ENCODE measurements at places on chromosomes 5 and 9.
A peak's percentile ranks its signal among the peaks of the same experiment; 100 is the strongest.

GRCh38 chr9:78001946-78002731 lies 29.5 kb downstream of the GNAQ start:
- no peak for DNase-seq

DNA sequence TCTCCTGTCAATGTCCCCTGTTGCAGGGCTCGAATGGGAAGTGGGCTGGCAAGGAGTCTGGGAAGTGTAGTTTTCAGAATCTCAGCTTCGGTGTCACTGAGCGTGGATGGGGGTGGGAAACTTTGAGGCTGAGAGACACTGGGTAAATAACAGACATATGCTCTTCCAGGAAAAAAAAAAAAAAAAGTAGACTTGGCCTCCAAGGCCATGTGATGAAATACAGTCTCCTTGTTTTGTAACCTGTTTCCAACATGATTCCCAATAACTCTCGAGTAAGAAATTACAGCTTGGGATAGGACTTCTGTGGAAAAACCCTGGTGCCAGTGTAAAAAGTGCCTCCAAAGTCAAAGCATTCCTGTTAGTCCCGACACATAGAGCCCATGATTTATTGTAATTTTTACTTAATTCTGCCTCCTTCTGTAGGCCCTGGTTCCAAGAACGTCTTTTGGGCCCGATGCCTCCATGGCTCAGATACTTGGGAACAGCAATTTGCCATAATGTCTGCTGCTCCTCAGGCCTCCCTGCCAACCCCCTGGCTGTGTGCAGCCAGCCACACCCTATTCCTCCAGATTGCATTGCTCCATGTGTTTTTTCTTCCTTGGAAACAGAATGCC lies 119.5 kb upstream of the TNC start:
- DNase-seq: no peak

DNA sequence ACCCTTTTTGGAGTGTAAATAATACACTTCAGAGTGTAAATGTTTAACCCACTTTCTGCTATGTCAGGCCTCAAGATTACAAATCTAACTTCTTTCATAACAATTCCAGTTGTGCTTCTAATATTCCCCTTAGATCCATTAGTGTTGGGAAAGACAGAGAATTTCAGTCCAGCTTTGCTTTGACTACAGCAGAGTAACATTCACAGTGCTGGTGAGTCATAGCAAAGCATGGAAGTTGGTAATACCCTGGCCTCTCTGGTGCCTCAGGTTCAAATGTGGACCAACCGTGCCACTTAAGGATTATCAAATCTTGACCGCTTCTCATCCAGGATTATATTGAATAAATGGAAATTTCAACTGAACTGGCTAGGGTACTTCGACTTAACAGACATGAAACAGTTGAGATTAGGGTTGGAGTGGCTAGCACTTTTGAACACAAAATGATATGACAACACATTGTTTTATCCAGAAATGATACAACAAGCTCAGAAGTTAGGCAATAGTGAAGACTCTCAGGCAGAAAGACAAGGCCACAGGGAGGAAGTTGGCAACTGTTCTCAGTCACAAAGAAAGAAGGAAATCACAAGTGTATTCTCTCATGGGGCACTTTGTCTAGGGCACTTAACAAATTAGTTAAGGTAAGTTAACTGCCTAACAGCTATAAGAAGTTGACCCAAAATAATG lies 24.4 kb upstream of the RASA1 start:
- DNase-seq: no peak

DNA sequence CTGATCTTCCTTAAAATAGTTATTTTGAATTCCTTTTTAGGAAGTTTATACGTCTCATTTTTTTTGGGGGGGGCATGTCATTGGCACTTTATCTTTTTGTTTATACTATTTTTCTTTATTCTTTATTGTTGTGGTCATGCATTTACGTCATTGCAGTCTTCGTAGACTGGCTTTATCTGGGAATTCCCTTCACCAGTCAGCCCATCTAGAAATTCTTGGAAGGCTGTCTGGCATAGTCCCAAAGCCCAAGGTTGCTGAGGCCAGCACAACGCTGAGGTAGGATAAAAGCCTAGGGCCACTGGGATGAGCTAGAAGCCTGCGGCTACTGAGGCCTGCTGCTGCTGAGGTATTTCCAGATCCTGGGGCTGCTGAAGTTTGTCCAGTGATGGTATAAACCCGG lies 121.5 kb downstream of the ISOC1 start:
- DNase-seq: no peak

DNA sequence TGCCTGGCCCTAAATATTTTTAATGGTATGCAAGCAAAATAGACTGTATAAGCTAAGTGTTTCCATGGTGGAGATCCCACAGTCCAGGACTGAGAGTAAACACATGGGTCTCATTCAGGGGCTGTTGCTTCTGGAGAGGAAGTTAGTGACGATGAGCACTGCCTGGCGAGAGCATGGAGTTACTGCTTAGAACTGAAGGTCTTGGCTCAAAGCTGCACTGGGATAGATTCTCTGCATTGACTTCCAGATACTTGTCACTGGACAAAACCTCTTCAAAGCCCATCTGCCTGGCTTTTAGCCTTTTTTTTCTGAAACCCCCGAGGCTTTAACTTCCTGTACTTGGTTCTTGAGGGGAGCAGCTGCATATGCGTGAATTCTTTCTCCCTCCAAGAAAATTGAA lies 39.2 kb downstream of the GPR107 start:
- no peak for DNase-seq

DNA sequence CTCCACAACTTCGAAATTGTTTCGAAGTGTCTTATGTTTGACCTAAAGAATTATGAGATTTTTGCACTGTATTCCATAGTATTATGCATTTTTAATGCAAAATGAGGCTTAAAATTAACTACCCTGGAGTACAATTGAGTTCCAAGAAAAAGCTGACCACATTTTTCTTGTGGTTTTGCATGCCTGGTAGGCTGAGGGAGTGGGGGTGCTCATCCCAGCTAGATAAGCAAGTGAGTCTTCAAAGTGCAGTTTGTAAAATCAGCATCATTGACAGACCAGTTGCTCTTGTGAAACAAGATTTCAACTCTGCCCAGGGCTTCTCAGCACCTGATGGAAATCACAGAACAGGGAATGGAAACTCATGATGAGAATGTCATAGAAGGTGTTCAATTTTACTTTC lies 17.0 kb upstream of the NDUFS4 start:
- DNase-seq: no peak

DNA sequence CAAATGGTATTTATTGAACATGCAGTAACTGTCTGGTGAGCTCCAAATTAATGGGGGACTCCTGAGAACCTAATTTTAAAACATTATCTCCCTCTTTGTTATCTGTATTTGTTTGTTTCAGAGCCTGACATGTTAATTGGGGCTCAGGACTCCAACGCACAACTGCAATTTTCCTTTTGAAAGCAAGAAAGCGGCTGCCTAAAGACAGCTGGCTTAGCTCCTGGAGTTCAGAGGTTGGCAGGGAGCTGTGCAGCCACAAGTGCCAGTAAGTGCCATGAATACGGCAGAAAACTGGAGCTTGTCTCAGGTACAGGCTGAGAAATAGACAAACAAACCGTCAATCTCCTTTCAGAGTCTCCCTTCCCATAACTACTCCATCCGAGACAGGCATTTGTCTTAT lies 80.9 kb downstream of the PPP2R2B start:
- no peak for DNase-seq

- DNase-seq: no peak
These were observed 6.7 kb downstream of the DAB2IP start for GRCh38 chr9:121658166-121658565.

DNA sequence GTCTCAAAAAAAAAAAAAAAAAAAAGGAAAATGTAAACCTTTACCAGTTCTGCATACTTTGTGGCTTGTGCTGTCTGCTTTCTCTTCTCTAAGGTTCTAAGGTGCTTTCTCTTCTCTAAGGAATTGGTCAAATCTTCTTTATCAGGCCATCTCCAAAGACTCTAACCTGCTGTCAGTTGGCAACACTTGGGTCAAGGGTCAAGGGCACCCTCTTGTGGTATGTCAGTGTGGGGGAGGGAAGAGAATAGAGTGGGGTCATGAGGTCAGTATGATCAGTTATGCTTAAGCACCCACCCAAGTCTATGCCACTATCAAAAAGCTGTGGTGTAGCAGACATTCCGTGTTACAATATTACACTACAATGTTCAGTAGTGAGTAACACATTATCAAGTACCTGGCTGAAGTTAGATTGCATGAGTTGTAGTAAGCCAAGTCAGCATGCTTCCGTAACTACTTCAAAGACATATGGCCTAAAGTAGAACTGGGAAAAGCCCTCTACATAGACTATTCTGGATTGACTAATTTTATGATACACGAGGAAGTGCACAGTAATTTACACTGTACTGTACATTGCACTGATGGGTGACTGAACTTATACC lies 25.0 kb upstream of the CCL28 start:
- no peak for DNase-seq

GRCh38 chr9:84136119-84136868 lies 155.7 kb downstream of the RMI1 start:
- no peak for DNase-seq

DNA sequence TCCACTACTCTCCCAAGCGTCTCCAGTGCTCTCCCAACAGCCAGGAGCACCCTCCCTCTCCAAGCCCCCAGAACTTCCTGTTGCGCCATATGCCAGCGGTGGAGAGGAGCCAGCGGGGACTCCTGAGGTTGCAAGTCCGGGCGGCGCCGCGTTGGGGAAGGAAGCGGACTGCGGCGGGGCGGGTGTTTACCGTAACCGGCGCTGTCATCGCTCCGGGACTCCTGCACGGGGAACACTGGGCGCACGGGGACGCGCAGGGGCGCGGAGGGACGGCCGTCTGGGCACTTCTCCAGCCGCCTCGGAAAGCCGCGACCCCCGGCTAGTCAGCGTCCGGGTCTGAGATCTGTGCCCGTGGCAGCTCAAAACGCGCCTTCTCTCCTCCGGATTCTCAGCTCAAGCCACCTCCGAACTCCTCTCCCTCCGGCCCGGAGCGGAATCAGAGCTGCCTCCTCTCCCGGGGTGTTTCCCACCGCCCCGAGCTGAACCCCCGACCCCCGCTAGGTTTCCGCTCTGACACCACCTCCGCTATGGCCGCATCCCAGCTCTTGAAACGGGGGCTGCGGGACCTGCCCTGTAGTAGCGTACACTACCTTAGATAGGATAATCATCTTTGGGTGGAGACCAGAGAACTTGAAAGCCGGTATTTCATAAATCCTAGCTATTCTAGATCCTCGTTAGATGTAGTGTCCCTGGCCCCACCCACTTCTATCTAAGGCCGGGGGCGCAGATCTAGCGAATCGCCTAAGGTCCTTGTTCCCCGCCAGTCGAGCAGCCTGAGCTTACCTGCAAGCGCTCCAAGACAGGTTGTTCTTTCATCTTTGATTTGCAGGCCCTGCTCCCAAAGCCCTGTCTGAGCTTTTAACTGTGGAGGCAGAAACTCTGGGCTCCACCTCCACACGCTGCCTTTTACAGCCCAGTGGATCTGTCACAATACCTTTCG lies at the start of gene TRPM6:
Gene TRPM6, minus strand, starts transcription at position 881 of the 940 bp plus-strand sequence. Its CDS starts 65 bp downstream, at position 816.
- DNase-seq: no peak

GRCh38 chr9:136624184-136624951 lies 38.3 kb upstream of the EGFL7 start:
- no peak for DNase-seq

DNA sequence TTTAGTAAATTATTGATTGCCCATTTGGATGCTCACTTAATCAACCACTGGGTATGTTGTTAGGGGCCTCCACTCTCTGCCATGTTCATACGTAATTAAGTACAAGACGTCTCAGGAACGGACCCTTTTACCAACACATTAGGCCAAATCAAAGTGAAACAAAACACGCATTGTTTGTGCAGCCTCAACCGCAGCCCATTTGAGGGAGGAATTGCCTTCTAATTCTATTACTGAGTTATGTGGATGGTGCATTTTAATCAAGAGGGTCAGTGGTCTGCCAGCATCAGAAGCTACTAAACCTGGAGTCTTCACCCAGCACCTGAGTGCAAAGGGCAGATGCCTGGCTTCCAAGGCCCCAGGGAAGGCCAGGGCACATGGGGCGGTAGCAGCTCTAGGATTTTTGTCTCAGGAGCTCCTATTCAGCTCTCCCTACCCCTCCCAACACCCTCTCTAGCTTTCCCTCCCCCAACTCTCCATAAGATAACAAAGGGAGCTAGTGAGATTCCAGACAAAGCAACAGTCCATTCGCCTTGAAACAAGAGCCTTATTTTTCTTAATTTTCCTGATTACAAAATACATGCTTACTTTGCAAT lies 7.9 kb upstream of the MED27 start:
- DNase-seq: peak; percentile 33

- no peak for DNase-seq
These were observed 51.8 kb upstream of the TGFBR1 start for GRCh38 chr9:99052815-99053715.

DNA sequence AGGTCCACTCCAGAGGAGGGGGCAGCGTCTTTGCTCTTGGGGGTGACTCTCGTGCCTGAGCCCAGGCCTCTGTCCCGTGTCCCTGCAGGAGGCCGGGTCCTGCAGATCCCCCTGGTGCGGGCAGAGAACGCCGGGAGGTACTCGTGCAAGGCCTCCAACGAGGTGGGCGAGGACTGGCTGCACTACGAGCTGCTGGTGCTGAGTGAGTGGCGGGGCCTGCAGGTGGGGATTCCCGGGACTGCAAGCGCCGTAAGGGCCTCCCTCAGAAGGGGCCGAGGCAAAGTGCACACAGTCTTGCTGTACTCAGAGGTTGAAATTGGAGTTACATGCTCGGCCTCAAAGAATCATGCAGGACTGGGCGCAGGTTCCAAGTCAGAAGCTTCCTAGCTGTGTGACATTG lies 62.7 kb upstream of the ASS1 start:
- DNase-seq: no peak

DNA sequence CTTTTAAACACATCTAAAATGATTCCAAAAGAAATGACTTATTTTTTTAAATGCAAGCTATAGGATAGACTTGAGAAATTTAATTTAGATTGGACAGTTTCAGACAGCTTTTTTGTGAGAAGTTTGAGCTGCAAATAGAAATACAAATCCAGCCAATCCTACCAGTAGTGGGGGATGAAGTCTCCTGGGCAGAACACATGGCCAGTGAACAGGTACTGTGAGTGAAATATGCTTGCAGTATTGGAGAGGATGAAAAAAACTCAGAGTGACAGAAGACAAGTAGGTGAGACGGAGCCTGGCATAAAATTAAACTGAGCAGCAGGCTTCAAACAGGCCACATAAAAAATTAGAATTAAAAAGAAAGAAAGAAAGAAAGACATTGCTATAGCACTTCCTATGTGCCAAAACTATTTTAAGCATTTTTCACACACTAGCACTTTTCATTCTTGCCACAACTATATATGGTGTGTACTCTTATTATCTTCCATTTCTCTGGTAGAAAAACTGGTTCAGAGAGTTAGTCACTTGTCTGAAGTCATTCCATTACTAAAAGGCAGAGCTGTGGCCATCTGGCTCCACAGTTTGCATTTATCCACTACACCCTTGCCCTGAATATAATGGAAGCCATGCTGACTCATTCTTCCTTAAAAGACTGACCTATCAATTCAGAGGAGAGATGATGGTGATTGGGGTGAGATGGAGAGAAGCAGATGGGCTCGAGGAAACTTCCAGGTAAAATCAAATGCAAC lies 310.2 kb upstream of the CTNND2 start:
- DNase-seq: no peak

DNA sequence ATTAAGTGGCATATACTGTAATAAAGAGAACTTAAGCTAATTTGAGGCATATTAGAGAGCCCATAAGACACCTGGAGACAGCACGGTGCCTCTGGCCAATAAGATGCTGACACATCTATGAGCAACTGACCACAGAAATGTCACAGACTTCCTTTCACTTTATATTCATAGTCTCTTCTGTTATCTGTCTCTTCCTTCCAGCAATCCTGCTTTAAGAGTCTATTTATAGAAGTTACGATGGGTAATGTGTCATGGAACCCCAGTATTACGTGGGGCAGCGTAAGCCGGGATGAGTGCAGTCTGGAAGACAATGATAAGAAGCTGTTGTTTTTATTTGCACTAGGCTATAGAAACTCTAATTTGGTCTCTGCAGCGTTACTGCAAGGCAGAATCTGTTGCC lies 136.8 kb downstream of the CFAP90 start:
- no peak for DNase-seq
